HL-60 (cell line): ENCODE measurements at places on chromosomes 7 and 10.

GRCh38 chr10:17001961-17002749 lies 127.5 kb downstream of the CUBN start:
- DNase-seq: no peak

DNA sequence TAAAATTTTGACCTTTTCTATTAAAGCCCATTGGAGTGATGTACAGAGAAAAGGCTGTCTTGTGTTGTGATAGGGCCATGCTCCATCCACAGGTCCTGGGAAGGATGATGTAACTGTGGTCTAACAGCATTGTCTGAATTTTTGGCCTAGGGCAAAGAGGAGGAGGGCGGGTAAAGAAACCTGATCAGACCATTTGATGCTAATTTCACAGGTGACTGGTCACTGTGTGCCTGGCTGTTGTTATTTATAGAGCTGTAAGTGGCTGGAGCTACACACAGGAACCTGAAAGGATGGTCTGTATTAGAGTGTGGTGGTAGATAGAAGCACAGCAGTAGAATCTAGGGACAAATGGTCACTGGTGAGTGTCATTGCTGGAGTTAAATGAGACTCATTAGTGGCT lies 182.1 kb downstream of the AUTS2 start:
- no peak for DNase-seq

- no peak for DNase-seq
These were observed 58.8 kb upstream of the ADGRA1 start for GRCh38 chr10:133028956-133029355.

DNA sequence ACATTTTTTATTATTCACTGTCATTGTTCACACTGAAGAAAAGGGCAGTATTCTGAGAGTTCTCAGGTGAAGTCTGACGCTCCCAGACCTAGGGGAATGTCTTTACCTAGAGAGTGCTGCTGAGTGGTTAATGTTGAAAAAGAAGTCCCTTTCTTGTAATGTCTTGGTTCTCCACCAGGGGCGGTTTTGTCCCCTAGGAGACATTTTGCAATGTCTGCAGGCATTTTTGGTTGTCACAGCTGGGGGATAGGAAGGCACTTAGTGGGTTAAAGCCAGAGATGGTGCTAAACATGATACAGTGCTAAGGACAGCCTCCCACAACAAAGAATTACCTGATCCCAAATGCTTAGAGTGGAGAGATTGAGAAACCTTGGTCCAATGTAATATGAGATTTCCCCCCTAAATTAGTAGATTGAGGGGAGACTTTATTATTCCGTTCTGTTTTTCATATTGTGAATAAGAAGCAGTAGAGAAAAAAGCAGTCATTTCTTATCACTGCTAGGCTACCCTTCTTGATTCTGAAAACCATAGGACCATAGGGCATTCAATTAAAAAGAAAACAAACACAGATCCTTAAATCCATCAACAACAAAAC lies 13.1 kb downstream of the UMAD1 start:
- DNase-seq: peak; percentile 32

GRCh38 chr7:77985232-77985973 lies 186.8 kb downstream of the PHTF2 start:
- DNase-seq: no peak

GRCh38 chr7:140349144-140349771 lies 49.1 kb downstream of the SLC37A3 start:
- no peak for DNase-seq

- no peak for DNase-seq
These were observed 37.6 kb downstream of the PAPOLB start for GRCh38 chr7:4824120-4824775.

DNA sequence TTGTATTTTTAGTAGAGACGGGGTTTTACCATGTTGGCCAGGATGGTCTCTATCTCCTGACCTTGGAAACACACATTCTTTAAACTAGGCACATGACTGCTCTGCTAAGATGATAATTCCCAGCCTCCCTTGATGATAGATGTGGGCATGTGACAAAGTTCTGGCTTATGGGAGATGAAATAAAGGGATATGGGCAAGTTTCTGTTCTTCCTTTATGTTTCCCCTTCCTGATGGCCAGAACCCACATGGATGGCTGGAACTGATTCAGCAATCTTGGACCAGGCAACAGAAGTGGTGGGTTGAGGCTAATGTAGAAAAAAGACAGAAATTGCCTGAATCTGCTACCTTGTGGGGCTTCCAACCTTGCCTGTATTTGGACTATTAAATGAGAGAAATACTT lies 60.7 kb upstream of the NRP1 start:
- DNase-seq: no peak

GRCh38 chr7:13155188-13155587 lies 467.8 kb downstream of the ARL4A start:
- DNase-seq: no peak

DNA sequence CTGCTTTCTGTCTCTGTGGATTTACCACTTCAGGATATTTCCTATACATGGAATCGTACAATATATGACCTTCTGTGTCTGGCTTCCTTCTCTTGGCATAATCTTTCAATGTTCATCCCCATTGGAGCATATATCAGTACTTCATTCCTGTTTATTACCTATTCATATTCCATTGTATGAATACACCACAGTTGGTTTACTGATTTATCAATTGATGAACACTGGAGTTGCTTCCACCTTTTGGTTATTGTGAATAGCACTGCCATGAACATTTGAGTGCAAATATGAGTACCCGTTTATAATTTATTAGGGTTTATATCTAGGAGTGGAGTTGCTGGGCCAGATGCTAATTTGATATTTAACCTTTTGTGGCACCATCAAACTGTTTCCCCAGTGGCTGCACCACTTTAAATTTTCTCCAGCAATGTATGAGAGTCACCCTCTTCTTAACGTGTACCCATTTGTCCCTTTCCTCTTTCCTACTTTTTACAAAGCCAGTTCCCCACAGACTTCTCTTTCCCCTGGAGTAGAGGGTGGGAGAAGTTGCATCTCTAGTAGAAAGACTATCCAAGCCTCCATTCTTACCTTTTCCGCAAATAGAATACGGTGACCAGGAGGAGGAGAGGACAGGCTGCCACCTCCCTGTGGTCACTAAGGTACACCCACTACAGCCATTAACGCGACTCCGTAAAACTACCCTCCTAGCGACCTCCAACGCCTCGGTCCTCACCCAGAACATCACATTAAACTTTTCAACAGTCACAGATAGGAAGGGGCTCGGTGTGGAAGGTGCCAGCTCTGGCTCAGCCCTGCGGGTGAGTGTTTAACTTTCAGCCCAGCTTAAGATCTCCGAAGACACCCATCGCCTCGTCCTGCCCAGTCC lies 25.6 kb downstream of the SCD start:
- no peak for DNase-seq

DNA sequence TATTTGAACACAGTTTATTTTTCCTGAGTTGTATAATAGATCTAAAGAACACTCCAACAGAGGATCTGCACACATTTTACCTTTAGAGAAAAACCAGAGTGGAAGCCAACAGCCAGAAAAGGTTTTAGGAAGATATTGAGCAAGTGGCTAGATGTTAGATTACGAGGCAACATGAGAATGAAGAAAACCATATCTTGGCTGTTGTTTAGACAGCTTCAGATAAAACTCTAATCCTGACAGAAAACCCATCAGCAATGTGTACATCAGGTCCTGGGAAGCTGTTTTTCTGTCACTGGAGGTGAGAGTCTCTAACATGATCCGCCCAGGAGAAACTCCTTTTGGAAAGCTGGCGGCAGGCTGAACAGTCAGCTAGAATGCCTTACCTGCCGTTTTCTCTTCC lies 159.5 kb downstream of the SPAG6 start:
- no peak for DNase-seq

DNA sequence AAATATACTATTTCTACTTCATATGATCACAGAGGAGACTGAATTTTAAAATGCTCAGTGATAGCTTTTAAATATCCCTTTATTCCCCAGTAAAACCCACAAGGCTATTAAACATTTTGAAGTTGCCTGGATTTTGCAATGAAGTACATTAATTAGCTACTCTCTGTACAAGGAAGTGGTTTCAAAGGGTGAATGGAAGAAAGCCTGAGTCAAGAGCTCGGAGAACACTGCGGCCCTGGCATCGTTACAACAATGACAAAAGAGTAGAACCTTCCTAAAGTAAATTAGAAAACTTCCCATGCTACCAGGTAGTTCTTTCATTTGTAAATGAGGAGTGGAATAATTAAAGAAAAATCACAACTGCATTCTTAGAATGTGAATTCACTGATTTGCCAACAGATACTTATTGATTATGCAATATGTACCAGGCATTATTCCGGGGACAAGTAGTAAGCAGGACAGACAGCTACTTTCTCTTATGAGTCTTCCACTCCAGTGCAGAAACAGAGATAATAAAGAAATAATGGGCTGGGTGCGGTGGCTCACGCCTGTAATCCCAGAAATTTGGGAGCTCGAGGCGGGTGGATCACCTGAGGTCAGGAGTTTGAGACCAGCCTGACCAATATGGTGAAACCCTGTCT lies 63.0 kb downstream of the ZNF22 start:
- DNase-seq: peak; percentile 38

- no peak for DNase-seq
These were observed 37.8 kb downstream of the MTPN start for GRCh38 chr7:135939261-135939812.

- no peak for DNase-seq
These were observed 23.5 kb downstream of the BLVRA start for GRCh38 chr7:43781726-43782607.

GRCh38 chr10:8130973-8131911 lies 76.8 kb downstream of the GATA3 start:
- DNase-seq: no peak

- DNase-seq: no peak
These were observed 13.8 kb upstream of the CYREN start for GRCh38 chr7:135184254-135184841.

GRCh38 chr7:113402005-113402404 lies 283.7 kb upstream of the SMIM30 start:
- DNase-seq: no peak

DNA sequence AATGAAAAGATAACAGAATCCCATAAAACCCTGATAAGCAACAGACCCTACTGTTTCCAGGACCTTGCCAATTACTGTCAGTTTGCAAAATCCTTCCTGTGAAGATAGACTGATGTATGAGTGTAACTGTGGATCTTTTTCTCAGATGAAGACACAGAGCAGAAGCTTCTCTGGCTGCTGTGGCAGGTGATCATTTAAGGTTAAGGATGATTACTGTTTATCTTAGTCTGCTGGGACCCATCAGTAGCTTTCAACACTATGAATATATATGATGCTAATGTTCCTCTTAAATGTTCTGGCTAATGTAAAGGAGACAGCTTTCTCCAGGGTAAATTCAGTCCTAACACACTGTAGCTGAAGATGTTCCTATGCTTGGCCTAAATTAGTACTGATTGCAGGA lies 56.0 kb upstream of the CTTNBP2 start:
- no peak for DNase-seq

DNA sequence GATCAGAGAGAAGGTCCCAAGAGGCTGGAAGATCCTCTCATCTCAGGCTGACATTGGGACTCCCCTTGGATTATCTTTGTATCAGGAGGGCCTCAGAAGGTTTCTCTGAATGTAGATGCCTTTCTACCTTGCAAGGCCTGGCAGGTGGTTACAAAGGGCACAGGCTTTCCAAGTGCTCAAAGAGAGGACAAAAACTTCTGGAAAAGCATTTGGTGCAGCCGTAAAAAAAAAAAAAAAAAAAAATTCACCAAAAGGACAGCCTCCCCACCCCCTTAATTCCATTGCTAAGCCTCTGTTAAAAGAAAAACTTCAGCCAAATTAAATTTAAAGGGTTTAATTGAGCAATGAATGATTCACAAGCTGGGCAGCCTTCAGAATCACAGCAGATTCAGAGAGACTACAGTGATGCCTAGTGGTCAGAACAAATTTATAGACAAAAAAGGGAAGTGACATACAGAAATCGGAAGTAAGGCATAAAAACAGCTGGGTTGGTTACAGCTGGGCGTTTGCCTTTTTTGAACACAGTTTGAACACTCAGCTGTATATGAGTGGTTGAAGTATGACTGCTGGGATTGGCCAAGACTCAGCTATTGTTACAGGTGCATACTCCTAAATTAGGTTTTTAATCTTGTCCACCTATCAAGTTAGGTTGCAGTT lies 42.5 kb upstream of the LRGUK start:
- DNase-seq: peak; percentile 72

DNA sequence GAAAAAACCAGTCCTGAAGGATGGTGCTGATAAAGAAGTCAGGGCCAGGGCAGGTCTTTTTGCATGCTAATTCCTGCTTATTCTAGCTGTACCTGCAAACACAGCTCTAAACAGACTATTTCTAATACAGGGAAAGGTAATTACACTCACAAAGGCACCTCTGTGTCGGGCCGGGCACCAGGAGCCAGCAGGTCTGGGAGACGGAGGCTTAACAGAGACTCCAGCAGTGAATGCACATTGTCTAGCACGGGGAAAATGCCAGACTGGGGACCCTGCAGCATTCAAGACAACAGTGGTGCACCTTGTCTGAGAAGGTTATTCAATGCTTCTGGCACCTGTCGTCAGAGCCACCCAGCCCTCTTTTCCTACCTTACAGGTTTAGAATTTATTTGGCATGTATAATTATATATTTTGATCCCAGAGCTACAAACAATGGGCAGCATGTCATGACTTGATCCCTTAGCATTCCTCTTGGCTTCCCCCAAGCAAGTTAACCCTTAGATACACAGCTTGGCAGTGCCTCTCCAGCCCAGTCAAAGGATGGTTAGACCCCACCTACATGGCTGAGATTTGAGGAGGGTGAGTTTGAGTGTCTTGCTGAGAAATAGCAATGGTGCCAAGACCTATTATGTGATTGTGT lies 185.2 kb downstream of the SLC25A13 start:
- no peak for DNase-seq

- no peak for DNase-seq
These were observed 156.6 kb downstream of the ADRA2A start for GRCh38 chr10:111233439-111233838.

DNA sequence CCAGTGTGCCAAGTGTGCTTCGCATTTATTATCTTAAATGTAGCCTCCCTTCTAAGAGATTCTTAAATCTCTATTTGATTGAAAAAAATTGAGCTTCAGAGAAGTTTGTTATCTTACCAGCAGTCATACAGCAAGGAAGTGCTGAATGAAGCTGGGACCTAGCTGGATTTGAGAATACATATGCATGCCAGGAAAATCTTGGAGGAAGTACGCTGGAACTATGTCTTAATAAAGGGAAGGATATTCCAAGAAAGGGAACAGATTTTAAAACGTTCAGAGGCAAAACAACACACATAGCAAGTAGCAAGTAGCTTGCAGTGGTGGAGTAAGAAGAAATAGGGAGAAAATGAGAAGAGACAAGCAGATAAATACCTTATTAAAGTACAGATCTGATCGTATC lies 1.5 kb downstream of the CFAP70 start:
- DNase-seq: no peak

DNA sequence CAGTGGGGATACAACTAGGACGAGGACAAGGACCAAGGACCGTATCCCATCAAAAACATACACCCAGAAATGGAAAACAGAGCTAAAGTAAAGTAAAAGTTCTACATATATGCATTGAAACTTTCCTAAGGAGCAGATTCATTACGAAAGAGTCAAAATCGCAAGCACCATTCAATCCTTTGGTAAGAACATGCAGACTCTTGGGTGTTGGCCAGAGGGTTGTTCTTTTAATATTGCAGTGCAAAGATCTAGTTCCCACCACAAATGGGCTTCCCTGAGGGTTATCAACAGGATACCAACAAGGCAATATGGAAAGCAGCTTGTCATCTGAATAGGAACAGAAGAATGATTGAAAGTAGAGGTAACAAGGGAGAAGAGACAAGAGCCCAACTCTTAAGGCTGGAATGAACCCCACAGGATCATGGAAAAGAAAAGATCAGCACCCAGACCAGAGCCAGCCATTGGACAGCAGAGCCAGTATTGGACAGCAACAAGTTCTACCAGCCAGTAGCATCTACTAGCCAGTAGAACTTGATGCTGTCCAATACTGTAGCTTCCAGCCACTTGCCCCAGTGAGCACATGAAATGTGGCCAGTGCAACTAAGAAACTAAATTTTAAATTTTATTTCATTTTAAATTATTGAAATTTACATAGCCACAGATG lies 66.0 kb downstream of the OSBPL3 start:
- DNase-seq: no peak
